ENCODE measurements at places on chromosomes 16 and 17.

GRCh38 chr17:82433560-82434215, 15.3 kb upstream of the OGFOD3 start:
- DNase-seq: no peak

DNA sequence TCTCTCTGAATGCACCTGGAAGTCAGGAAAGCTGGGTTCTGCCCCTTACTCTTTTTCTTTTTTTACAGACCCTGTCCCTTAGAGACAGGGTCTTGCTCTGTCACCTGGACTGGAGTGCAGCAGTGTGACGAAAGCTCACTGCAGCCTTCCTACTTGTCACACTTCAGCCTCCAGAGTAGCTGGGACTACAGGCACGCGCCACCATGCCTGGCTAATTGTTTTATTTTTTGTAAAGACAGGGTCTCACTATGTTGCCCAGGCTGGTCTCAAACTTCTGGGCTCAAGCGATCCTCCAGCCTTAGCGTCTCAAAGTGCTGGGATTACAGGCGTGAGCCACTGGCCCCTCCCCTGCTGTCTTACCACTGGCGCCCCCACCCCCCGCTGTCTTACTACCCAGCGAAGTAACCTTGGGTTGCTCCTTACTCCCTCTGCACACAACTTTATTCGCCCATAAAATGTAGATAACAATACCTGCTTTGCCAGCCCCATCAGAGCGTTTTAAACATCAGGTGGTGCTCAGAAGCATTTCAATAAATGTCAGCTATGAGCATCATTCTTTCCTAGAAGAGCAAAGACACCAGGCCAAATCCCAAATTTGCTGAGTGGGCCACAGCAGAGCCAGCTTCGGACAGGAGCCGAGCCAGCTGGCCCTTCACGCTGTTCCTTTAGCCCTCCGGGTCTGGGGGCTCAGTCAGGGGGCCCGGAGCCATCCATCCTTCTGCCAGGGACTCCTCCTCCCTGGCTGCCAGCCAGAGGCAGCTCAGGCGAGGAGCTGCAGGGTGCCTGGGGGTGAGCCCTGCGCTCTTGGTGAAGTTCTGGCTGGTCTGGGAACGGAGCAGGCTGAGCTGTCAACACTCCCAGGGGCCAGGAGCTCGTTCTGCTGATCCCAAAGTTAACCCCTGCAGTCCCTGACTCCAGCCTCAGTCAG, 24.4 kb downstream of the SRL start:
- no peak for DNase-seq

GRCh38 chr17:75313941-75314551, 24.8 kb upstream of the SLC25A19 start:
- DNase-seq: no peak

DNA sequence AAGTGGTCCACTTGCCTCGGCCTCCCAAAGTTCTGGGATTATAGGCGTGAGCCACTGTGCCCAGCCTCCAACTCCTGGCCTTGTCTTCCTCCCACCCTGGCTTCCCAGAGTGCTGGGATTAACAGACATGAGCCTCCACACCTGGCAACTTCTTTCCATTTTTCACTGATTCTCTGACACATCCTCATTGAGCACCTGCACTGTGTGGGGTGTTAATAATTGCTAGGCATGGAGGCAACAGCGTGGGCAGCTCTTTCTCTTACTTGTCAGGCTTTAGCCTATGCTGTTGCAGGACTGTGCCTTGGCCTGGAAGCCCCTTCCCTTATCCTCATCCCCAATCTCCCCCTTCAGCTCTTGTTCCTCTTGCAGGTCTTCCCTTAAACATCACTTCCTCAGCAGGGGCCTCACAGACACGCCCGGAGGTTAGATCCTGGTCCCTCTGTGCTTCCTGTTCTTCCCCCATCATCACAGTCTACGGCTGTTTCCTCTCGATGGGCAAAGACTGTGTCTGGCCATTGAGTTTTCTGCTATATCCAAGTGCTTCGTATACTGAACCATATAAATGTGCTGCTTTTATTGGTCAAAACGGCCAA, 7.9 kb downstream of the QPRT start:
- no peak for DNase-seq

DNA sequence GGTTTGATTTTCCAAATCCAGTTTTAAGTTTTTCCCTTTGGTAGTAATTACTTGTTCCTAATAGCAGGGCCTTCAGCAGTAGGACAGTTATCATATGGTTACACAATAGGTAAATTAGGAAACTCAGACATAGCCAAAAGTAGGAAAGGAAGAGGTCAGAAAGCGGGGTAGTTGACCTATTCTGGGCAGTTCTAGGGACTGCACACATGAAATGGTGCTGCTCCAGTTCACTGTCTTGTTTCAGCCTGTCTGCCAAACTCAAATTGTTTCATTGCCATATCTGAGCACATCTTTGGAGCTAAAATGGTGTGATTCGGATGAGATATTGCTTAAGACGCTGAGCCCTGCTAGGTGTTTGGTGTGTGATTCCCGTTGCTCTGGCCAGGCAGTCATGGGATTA, 56.7 kb downstream of the TANGO6 start:
- DNase-seq: no peak

GRCh38 chr17:54972406-54973138, 4.0 kb downstream of the STXBP4 start:
- no peak for DNase-seq

DNA sequence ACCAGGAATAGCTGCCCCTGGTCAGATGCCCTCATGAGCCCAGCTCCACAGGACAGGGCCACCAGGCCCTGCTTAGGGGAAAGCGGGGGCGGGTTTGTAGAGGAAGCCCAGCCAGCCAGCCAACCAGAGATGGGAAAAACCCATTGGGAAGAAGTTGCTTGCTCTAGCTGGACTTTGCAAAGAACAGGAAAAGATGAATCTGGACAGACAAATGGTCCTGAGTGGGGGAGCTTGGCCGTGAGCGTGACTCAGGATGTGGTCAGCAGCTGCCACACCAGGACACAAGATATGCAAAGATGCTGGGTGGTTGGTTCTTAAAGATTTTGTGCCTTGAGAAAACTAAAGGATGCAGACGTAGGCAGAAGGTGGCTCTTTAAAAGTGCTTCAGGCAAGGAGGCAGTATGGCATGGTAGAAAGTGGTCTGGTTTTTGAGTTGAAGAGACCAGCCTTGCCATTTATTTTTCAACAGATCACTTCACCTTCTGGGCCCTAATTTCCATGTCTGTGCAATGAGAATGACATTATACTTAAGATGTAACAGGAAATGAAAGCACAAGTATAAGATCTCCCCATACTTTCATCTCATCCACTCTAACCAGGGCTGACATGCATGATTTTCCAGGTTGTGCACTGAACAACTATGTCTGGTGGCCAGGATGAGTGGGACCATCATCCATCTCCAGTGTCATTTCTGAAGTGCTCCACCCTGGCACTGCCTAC, 27.8 kb upstream of the HEATR6 start:
- DNase-seq: no peak

DNA sequence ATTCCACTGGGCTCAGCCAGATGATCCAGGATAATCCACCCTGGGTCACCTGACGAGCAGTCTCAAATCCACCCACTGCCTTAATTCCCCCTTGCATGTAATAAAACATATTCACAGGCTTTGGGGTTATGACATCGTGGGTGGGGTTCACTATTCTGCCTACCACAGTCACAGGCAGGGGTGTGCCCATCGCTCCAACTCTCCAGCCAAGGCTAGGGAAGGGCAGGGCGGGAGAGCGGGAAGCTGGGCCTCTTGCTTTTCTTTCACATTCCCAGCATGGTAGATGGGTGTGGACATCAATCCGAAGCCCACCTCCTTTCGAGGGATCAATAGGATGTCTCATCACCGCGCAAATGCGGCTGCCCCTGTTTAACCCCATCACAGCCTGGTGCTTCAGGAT, 12.7 kb upstream of the CD300LD start:
- no peak for DNase-seq

- no peak for DNase-seq
Observed at GRCh38 chr17:46262271-46262670, 32.7 kb upstream of the LRRC37A start.

GRCh38 chr17:40175928-40176753, 1.1 kb upstream of the RAPGEFL1 start:
- DNase-seq: no peak

- no peak for DNase-seq
Observed at GRCh38 chr16:30669903-30670824, 11.9 kb downstream of the FBRS start.

DNA sequence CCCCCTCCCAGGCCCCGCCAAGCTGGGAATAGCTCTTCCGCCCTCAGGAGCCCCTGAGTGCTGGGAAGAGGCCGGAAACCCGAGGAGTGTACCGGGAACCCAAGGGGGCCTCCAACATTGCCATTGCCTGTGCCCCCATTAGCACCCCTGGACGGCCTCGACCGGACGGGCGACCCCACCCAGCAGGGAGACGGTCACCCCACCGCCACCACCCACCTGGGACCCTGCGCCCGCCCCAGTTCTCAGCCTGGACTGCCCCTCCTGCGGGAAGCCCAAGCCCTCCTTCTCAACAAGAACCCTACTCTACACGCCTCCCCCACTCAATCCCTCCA, 2.0 kb downstream of the CARHSP1 start:
- DNase-seq: no peak

DNA sequence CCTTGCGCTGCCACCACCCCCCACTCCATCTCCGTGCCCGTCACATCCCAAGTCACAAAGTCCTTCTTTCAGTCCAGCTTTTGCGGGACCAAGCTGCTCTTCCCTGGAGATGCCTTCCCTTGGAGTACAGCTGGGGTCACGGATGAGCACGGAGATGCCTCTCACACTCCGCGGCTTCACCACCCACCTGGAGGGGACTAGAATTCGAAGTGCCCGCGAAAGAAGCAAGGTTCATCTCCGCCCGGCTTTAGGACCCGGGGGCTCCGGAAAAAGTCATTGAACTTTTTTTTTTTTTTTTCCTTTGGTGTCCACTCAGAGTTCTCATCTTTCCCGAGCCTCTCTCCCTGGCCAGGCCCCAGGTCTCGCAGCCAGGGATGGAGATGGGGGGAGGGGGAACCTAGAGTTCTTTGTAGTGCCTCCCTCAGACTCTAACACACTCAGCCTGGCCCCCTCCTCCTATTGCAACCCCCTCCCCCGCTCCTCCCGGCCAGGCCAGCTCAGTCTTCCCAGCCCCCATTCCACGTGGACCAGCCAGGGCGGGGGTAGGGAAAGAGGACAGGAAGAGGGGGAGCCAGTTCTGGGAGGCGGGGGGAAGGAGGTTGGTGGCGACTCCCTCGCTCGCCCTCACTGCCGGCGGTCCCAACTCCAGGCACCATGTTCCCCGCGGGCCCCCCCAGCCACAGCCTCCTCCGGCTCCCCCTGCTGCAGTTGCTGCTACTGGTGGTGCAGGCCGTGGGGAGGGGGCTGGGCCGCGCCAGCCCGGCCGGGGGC, at the start of gene FKBP10:
Gene FKBP10 (plus strand): TSS at position 624 of the 771 bp plus-strand sequence. CDS start 31 bp downstream, at position 655.
- DNase-seq: peak; percentile 80

DNA sequence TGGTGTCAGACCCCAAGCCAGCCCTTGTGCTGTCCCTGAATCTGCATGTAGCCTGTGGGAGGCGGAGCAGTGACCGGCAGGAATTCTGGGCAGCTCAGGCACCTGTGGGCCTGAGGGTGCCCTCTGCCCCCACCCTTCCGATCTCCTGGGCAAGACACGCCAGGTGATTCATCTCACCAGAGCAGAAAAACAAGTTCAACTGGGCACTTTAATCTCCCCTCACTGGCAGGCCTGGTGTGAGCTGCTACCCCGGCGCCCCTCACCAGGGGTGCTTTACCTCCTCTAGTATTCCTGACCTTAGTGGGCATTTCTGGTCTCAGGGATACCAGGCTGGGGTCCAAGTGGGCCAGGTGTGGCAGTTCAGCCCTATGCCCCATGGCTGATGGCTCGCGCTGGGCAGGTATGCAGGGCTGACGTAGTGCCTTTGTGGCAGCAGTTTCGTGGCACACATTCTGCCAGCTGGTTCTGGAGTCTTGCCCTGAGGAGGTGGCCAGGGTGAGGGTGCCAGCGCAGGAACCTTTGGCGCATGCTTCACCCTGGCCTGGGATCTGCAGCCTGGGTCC, 6.0 kb downstream of the ERBB2 start:
- no peak for DNase-seq

DNA sequence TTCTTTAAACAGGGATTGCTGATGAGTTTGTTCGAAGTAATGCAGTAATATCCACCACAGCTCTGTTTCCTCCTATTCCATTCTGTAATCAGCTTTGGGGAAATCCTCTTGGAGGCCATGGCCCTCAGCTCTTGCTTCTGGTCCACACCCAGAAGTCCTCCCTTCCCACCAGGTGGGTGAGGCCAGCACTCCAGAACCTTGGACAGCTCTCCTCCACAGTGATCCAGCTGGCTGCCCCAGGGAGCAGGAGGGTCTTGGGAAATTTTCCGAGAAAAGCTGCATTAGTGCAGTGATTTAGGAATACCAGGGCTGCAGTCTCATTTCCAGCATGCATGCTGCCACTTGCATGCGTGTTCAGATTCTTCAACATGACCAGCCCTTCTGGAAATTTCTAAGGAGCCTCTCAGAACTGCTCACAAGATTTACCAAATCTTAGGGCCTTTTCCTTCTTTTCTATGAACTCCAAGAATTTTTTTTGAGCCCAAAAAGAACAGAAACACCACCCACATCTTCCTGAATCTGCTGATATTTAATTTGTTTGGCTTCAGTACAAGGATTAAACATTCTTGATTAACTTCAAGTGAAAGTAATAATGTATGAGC, 4.2 kb downstream of the SMPD3 start:
- DNase-seq: no peak

- peak; percentile 69 for DNase-seq
Observed at GRCh38 chr16:76910931-76911330, 280.1 kb upstream of the MON1B start.

GRCh38 chr17:49454050-49454449, 39.4 kb upstream of the PHB1 start:
- no peak for DNase-seq

DNA sequence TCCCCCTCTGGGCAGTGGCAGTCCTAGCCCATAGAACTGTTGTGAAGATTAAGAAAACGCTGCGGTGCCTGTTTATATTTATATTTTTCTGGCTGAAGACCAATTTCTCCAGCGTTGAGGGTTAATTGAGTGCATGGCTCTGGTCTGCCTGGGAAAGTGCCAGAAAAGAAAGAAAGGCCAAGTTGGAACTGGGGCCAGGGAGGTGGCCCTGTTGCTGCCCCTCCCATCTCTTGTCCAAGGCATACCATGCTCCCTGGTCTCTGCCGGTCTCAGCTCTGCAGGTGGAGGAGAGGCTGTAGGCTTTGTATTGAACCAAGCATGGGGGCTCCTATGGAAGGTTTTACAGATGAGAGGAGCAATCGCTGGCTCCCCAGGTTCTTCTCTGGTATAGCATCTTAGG, 124.7 kb downstream of the MGAT5B start:
- DNase-seq: no peak

- no peak for DNase-seq
Observed at GRCh38 chr16:10930755-10931093, 11.5 kb downstream of the DEXI start.

- no peak for DNase-seq
Observed at GRCh38 chr16:49482690-49483089, 109.1 kb downstream of the C16orf78 start.

GRCh38 chr16:14641926-14642325, 9.2 kb downstream of the BFAR start:
- no peak for DNase-seq

GRCh38 chr17:80683625-80684104, 139.0 kb downstream of the RPTOR start:
- no peak for DNase-seq

- no peak for DNase-seq
Observed at GRCh38 chr17:67452681-67453554, 75.8 kb downstream of the PITPNC1 start.

All from amniotic stem cell (primary cell).